ENCODE measurements at places on chromosomes 11 and 22.

DNA sequence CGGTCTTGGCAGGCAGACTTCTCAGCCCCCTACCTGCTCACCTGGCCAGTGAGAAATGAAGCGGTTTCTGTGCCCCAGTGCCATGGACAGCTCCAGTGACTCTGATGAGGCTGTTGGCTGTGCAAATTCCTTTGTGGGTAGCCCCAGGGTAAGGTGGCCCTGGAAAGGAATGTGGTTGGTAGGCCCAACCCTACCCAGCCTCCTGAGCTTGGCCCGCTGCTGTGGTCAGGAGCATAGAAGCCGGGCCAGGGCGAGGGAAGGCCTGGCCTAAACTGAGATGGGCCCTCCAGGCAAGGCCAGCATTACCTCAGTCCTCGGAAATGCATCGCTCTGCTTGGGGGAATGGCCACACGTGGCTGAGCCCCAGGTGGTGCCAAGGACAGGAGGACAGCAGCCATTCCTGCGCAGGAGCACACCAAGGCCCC, 16.9 kb downstream of the DAGLA start:
- DNase-seq, result no peak

DNA sequence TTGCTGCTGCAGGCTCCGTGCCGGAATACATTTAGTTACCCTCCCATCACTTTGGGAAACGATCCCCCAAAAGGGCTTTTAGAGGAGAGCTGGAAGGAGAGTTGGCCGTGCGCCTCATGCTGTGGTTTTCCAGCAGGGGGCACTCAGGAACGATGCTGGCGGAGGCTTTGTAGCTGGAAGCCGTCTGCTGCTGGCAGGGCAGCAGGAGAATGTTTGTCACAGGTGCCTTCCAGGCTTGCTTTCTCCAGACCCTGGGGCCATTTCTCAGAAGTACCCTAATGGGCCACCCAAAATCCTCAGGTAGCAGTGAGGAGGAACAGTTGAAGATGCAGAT, 30.0 kb upstream of the CABP7 start:
- DNase-seq, result no peak

- DNase-seq, result no peak
Measured at GRCh38 chr11:69941546-69942332, 122.5 kb upstream of the FGF3 start.

- DNase-seq, result no peak
Measured at GRCh38 chr22:37824674-37825641, 1.8 kb downstream of the GALR3 start.

DNA sequence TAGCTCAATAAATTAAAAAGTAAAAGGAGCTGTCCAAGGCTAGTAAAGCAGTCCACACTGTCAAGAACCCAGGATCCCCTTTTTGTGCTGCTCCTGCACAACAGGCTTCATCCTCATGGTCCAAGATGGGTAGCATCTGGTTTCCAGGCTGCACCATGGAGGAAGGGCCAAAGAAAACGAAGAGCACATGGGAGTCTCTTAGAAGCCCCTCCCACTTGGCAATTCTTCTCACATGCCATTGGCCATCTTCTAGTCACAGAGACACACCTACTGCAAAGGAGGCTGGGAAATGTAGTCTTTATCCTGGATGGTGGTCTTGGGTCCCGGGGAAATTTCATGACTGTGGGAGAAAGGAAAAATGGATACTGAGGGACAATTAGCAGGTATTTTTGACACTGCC, 37.8 kb downstream of the PRR5L start:
- no peak for DNase-seq

DNA sequence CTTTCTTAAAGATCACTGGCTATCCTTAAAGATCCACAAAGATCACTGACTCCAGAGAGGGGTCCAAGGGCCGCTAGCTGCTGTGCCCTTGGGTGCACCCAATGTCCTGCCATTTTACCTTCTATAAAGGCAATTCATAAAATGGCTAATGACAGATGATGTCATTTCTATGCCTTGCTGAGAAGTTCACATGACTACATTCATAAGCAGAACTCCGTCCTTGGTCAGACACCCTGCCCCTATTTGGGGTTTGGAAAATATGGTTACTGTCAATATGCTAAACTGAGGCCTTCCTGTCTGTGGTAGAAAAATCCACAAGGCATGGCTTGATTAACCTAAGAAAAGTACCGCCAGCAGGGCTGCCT, 60.9 kb upstream of the BMAL1 start:
- DNase-seq, result no peak

- DNase-seq, result no peak
Measured at GRCh38 chr11:2118677-2119076, 20.5 kb downstream of the IGF2 start.

GRCh38 chr11:10459029-10459970, 4.2 kb downstream of the AMPD3 start:
- no peak for DNase-seq

DNA sequence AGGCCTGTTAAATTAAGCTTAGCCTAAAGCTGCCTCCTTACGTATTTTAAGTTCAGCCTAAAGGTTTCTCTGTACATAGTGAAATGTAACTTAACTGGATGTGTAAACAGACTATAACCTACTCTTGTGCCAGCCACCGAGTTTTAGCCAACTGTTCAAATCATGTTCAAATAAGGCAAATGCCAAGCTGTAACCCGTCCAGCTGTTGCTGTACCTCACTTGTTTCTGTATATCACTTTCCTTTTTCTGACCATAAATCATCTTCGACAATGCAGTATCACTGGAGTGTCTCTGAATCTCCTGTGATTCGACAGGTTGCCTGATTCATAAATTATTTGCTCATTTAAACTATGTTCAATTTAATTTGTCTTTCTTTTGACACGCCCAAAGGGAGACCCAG, 4.0 kb upstream of the PLAAT5 start:
- DNase-seq, result no peak

DNA sequence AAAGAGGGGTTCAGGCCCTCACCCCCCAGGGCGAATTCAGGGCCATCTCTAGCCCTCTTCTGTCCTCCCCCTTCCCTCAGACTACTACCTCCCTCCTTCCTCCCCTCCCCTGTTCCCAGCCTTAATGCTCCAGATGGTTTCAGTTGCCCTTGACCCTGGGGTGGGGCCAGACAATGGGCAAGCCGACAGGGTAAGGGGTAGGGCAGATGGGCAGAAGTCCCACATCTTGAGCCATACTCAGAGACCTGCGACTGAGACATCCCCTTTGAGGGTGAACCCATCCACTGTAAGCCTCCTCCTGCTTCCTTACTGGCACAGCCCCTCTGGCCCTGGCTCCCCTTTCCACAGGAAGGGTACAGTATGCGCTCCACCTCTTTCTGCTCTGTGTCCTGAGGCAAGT, 1.9 kb downstream of the RHBDD3 start:
- DNase-seq, result no peak

DNA sequence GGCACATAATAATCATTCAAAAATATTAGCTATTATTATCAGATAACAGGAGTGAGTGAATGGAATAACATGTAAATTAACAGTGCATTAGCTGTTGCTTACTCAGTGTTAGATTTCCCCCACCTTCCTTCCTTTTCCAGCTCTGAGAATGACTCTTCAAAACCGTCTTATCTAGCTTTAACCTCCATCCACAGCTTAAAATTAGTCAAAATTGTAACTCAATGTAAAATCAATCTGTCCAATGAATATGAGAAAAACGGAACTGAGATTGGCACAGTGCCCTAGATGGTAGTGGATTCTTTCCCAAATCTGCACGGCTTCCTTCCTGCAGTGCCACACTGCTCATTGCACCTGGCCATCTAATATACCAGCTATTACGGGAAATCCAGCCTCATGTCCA, 156.8 kb upstream of the BDNF start:
- DNase-seq, result no peak

GRCh38 chr11:60989093-60989650, 17.7 kb downstream of the CD6 start:
- DNase-seq, result no peak

GRCh38 chr11:90284171-90284570, 61.3 kb upstream of the CHORDC1 start:
- no peak for DNase-seq

GRCh38 chr11:32939866-32940265, 47.3 kb downstream of the QSER1 start:
- no peak for DNase-seq

DNA sequence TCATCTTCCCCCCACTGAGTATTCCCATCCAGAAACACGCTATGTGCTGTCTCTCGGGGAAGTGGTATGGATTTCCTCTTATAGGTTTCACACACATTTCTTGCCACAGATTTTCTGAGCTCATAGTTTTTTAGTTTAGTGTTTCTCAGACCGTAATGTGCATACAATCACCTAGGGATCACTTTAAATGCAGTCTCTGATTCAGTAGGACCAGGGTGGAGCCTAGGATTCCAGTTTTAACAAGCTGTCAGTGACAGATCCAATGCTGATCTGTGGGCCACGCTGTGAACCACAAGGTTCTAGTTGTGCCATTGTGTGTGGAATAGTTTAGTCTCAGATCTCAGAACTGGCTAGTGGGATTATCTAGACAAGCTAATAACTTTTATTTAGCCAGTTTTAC, 23.7 kb upstream of the CXCR5 start:
- no peak for DNase-seq

- no peak for DNase-seq
Measured at GRCh38 chr11:103749158-103749557, 287.3 kb upstream of the DDI1 start.

- DNase-seq, result no peak
Measured at GRCh38 chr11:128717516-128717915, 23.6 kb downstream of the FLI1 start.

DNA sequence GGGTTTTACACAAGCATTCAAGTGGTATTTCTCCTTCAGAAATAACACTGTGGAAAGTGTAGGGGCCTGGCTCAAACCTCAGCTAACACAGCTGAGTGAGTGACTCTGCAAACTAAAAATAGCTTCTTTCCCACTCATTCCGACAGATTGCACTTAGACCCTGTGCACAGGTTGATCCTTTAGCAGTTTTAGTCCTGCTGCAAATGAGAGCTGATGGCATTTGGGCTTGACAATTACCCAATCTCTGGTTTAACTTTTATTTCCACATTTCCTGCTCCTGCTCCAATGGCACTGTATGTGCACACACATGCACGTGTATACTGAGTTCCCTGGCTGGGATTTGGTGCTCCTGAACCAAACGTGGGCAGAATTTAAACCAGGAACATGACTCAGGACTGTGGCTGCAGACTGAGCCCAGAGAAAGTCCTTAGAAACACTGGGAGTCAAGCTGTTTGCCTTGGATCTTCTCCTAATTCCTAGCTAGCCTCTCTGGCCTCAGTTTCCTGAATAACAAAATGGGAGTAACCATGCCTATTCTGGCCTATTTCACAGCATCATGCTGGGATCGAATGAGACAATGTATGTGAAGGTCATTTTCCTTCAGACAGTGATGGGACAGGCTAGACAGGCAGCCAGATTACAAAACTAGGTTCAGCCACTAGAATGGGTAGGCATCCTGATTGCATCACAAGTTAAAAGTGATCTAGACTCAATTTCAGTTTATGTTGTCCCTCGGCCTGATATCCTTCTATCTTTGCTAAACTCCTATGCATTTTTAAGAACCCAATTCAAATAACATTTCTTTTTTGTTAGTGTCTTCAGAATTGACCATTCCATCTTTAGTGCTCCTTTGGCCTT, 58.2 kb downstream of the SERGEF start:
- DNase-seq, result no peak

DNA sequence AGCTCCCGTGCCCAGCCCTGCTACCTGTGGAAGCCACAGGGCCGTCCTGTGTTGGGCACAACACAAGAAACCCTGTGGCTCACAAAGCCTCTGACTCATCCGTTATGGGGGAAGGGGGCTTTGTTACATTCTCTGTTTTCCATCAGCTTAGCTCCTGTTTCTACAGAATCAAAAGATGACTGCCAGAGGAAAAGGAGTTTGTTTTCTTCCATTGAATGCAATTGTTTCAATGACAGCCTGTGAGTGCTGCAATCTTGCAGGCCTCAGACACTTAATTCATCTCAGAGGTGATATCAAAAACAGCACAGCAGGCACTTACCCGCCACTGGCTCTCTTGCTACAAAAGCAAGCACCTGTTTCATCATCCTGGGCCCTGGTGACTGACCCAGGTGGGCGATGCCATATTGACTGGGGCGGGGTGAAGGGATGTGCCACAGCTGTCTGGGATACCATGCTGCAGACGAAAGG, 194.3 kb downstream of the OPCML start:
- no peak for DNase-seq

DNA sequence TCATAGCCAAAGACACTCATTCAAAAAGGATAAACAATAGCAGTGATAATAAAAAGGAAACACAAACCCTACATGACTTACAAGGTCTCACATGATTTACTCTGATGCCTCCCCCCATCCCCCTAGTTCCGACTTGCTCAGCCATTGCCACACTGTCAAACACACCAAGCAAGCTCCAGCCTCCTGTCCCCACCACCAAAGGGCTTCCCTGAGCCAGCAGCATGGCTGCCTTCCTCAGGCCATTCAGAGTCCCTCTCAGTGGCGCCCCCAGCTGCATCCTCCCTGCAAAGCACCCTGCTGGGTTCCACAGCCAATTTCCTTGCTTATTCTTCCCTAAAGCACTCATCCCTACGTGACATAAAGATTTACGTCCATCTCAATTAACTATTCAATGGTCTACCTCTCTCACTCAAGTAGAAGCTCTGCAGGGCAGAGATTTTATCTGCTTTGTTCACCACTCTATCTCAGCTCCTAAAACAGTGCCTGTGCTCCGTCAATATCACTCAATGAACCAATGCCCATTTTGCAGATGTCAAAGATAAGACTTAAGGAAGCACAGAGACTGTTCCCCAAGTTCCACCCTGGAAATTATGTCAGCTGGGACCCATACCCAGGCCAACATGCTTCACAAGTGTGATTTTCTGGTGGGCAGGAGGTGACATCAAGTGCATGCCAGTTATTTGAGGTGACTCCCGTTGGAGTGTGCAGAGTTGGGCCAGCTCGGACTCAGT, 106.9 kb downstream of the SYN3 start:
- no peak for DNase-seq

DNA sequence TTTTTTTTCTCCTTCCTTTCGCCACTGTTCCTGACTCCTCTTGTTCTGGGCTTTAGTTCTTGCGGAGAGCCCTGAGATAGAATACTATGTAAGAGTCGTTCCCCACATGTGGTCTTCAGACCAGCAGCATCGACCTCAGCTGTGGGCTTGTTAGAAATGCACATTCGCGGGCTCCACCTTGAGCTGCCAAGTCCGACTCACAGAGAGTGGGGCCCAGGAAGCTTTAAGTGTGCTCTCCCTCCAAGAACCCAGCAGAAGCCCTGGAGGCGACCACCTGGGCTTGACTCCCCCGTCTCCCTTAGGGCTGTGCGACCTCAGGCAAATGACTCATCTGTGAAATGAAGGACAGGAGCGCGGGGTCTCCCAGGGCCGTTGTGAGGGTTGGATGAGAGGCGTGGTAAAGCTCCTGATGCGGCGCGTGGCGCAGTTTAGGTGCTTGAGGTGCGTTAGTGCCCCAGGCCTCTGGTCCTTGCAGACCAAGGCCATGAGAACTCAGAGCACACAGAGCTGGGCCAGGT, 18.8 kb downstream of the SAMM50 start:
- DNase-seq, result no peak

- DNase-seq, result no peak
Measured at GRCh38 chr11:86072211-86072610, 3.3 kb upstream of the PICALM start.

DNA sequence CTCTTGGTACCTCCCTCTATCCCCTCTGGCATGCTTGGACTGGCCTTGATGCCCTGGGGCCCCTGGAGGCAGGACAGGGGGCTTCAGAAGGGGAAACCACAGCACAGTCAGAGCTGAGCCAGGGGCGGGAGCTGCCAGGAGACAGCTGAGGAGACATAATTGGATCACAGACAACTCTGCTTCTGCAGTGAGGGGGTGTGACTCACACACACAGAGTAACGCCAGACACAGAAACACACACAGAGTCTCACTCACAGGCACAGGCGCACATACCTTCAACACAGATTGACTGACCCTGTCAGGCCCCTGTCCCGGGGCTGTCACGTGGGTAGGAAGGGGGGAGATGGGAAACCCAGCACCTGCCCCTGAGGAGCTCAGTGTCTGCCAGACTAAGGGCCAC, 20.6 kb downstream of the STARD10 start:
- DNase-seq, result no peak

Data from vagina (tissue), 2 donors.